Effector CD8-positive, alpha-beta T cell (primary cell): ENCODE measurements at places on chromosomes 6 and 20.
A peak's percentile ranks its signal among the peaks of the same experiment; 100 is the strongest.

- DNase-seq: no peak
Measured at GRCh38 chr6:45808042-45808645, 207.5 kb downstream of the CLIC5 start.

- no peak for DNase-seq
Measured at GRCh38 chr6:169324656-169325459, 71.2 kb upstream of the THBS2 start.

DNA sequence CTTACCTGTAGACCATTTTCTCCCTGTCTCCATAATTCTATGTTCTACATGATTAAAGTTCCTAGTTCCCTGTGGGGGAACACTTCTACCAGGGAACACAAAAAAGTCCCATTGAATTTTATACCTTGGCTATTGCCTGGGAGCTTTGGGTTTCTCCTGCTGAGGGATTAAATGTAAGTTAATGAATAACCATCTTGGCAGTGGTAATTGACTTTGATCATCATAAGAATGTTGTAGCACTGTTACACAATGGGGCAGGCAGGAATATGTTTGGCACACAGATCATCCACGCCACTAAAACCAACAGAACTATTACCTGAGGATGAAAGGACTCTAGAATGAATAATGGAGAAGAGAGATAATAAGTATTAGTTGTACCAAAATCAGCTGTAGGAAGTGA lies 1106.2 kb upstream of the GJE1 start:
- DNase-seq: no peak

- no peak for DNase-seq
Measured at GRCh38 chr6:139979021-139979725, 604.7 kb upstream of the CITED2 start.

- no peak for DNase-seq
Measured at GRCh38 chr20:63130658-63131577, 85.0 kb downstream of the YTHDF1 start.

DNA sequence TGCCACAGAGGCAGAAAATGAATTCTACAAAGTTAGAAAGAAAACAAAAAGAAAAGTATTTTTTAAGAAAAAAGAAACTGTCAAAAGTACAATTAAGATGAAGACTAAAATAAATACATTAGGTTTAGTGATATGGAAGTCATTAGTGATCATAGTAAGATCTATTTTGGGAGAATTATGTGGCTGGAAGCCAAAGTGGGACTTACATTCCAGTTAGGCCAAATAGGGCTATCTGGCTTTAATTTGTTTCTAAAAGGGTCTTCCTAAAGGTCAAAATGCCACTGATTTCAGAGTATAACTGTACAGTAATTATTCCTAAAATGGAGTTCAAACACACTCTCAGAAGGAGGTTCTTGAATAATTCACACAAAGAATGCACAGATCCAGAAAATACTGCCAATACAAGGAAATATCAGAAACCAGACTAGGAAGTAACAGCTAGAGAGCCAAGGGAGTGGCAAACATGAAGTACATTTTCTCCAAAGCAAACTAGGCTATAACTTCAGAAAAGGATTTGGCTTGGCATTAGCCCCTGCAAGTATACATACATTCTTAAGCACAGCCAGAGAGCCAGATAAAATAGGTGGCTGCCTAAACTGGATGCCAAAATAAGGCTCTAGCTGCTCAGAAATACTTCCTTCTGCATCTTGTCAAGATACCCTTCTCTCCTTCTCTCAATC lies 45.3 kb downstream of the PDSS2 start:
- DNase-seq: no peak

GRCh38 chr20:50071039-50071888 lies 41.7 kb downstream of the UBE2V1 start:
- peak; percentile 89 for DNase-seq

GRCh38 chr6:163416557-163417253 lies 2.2 kb downstream of the QKI start:
- no peak for DNase-seq

DNA sequence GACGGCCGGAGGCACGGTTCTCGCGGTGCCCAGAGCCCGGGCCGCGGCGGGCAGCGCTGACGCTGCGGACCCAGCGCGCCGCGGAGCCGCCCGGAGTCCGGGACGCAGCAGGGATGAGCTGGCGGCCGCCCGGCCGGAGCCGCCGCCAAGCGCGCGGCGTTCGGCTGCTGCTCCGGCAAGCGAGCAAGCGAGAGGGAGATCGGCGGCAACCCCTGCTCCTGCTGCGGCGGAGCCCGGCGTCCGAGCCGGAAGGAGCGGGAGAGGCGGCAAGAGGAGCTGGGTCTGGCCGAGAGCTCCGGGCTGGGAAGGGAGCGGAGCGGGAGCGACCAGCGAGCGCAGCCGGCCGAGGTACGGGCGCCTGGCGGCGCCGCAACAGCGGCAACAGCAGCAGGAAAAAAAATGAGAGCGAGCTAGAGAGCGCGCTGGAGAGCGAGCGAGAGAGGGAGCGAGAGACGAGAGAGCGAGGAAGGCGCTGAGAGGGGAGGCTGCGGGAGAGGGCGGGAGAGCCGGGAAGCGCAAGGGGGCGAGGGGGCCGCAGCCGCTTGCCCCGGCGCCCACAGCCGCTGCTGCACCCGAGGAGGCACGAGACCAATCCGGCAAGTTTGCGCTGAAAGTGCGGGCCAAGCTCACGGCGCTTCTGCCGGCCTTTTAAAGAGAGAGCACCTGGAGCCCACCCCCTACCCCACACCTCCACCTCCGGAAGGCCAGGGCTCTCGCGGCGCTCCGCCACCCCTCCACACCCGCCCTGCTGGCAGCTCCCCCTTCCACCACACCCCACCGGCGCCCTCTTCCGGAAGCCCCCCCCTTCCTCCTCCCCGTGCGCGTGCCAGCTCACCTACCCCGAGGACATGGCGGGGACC lies 496 bp downstream of the GRM4 start:
- DNase-seq: peak; percentile 9

DNA sequence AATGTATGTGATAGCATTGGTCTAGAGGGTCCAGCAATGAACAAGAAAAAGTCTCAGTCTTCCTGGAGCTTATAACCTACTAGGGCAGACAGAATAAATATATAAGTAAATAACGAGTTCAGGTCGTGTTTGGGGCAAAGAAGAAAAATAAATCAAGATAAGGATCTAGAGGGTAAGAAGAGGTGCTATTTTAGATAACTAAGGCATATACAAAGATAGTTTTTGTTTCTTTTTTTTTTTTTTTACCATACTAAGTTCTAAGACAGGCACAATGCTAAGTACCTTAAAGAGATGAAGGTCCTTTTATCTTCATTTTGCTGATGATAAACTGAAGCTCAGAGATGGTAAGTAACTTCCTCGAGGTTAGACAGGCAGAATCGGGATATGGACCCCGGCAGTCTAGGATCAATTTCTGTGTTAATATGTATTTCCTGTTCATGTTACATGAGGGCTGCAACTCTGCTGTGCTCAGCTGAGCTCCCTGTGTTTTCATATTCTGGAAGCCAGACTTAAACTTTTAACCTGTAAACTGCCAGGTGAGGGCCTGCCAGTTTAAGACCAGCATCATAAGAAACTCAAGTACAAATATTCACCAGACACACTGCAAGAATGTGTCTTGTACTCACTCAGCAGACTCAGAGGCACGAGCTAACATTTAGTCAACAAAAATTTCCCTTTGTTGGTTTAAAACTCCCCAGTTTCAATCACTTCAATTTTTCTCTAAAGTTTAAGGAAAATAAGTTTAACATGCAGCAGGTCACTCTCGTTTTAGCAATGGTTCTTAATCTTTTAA lies 23.3 kb downstream of the SESN1 start:
- DNase-seq: no peak

GRCh38 chr6:3347247-3347646 lies 88.5 kb downstream of the PSMG4 start:
- no peak for DNase-seq

DNA sequence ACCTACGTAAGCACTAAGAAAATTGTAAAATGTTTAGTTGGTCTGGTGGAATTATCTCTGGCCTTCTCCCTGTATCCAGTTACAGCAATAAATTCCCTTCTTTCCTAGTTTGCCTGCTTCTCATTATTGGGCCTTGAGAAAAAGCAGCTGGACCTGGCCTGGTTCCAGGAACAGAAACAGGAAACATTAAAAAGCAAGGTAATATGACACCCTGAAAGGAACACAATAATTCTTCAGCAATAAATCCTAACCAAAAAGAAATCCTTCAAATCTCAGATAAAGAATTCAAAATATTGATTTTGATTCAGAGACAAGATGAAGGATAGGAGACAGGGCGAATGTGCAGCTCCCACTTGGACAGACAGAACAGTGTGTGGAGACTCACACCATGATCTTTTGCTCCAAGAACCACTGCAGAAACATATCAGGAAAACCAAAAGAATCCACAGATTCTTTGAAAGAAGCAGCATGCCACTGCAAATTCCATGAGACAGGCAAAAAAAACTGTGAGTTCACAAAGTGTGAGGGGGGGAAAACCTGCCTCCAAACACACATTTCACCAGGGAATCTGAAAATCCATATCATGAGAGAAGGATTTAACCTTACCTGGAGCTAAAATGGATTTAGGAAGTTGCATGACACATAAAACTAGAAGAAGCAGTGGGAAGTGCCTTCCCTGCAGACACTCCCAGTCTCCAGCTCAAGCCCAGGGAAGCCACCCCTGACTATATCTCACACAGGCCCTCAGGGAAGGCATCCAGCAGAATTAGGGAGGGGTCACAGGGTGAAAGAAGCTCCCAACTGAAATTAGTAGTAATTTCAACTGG lies 28.9 kb downstream of the TREM1 start:
- no peak for DNase-seq

GRCh38 chr6:15260099-15260821 lies 14.4 kb downstream of the JARID2 start:
- DNase-seq: no peak

DNA sequence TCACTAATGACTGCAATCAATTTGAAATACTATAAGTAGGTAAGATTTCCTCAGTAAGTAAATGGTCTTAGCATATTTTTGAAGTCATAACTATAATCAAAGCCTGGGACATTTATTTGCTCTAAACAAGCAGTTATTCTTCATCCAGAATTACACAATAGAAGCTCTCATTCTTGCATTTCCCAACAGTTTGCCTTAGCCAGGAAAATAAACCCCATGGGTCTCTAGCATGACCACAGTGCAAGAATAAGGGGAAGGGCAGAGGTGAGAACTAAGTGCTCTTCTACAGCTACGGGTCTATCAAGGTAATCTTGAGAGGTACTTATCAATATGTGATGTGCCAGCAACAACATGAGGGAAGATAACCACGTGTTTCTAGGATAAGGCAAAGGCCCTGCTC lies 14.1 kb upstream of the HLA-C start:
- DNase-seq: no peak

DNA sequence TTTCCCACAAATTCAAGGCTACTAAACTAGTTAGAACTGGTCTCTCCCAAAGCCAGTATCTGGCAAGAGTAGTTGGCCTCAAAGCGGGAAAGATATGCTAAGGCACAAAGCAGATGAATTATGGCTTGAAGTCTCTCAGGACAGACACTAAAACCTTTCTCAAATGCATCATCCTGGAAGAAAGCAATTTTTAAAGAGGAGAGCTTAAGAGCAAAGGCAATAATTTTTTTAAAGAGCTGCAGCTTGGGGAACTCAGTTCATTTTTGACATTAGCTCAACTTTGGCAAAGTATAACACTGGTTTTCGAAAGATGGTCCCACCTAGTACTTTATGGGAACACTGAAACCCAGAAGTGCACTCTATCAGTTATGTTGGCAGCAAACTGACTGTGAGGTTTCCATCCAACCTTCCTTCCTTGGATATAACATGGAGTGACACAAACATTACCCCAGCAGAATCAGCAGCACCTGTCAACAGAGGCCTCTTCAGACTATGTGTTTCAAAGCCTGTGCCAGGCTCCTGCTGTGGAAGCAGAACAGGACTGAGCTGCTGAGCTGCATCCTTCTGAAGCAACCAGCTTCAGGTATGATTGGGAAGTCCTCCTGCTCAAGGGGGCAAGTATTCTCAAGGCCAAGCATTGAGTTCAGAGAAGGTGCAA lies 852.3 kb upstream of the HS3ST5 start:
- no peak for DNase-seq

DNA sequence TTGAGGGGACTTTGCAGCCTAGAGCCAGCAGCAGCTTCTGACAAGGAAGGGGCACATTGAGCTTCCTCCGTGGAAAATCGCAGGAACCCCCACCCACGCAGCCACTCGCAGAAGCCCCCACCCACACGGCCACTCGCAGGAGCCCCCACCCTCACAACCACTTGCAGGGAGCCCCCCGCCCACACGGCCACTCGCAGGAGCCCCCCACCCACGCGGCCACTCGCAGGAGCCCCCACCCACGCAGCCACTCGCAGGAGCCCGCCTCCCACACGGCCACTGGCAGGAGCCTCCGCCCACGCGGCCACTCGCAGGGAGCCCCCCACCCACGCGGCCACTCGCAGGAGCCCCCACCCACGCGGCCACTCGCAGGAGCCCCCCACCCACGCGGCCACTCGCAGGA lies 228.4 kb upstream of the CDH4 start:
- no peak for DNase-seq

DNA sequence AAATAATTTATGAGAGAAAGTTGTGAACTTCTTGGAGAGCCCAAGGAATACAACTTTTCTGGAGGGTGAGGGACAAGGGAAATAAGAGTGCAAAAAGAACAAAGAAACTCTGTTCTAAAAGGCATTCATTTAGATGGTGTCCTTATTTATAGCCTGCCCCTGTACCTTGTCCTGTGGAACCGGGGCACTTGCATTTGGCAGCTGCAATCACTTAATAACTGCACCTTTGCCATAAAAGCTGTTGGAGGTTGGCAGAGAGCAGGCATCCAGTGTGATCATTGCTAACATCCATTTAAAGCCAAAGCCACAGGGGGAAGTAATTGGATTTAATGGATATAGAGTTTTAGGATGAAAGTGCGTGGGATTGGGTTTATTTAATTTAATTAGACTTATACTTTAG lies 50.8 kb upstream of the SGK1 start:
- no peak for DNase-seq

DNA sequence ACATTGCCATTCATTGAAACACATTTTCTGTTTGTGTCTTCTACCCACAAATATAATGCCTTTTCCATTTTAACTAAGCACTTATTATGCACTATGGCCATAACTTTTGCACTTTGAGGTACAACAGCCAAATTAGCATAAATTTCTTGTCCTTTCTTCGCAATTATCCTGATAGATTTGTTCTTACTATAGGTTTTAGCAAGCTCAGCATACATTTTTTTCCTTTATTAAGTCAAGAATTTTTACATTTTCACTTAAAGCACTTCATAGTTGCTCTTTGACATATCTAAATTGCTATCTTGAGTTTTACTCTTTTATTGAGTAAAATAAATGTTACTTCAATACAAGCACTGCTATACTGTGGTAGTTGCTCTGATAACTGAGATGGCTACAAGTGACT lies 5.8 kb downstream of the DEFB114 start:
- DNase-seq: no peak

GRCh38 chr6:2021713-2022125 lies 223.7 kb downstream of the GMDS start:
- DNase-seq: no peak

GRCh38 chr6:82374516-82374915 lies 10.9 kb downstream of the TPBG start:
- DNase-seq: no peak

DNA sequence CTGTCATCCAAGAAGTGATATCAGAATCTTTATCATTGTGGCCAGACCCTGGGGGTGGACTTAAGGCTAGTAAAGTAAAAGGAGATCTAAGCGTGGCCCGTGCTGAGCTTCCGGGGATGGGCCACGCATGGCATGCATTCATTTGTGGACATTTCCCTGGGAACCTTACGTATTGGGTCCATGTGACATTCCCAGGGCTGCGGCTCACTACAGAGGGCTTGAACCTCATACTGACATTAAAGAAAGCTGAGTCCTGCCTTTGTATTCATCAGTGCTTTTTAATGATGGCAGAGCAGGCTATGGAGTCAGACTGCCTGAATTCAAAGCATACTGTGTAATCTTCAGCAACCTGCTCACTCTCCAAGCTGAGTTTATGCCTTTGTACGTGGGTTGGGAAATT lies 152.2 kb upstream of the AFDN start:
- no peak for DNase-seq
